ENCODE measurements at places on chromosomes 11 and 22.

DNA sequence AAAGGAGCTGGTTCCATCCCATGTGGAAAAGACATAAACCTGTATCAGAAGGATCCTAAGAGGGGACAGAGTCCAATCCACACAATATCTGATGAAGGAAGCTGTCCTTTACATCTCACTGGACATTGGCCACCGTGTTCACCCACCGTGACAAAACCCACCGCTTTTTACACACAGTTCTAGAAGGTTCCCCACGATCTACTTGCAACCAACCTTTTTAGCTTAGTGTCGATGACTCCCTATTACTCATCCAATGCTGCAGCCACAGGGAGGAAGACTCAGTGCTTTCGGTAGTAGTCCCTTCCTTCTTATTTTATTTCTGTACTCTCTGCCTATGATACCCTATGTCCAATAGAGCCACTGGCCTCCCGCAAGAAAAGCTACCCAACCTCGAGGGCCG is 65.4 kb downstream of the MAPK1 start:
- no peak for DNase-seq

DNA sequence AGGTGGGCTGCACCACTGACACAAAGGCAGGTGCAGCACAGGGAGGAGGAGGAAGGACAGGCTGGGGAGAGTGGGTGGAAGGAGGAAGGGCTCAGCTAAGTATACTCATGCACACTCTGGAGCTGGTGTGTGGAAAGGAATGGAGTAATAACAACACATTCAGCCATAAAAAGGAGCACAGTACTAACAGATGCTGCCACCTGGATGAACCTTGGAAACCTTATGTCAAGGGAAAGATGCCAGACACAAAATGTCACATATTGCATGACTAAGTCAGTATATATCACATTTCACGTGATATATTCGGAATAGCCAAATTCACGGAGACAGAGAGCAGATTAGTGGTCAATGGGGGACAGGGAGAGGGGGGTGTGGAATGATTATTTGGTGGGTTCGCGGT is 389.6 kb upstream of the SYN3 start:
- no peak for DNase-seq

- DNase-seq: no peak
These were observed 24.5 kb upstream of the ALX4 start for GRCh38 chr11:44334356-44335004.

- DNase-seq: no peak
These were observed 737.8 kb downstream of the FAM181B start for GRCh38 chr11:81995889-81996288.

DNA sequence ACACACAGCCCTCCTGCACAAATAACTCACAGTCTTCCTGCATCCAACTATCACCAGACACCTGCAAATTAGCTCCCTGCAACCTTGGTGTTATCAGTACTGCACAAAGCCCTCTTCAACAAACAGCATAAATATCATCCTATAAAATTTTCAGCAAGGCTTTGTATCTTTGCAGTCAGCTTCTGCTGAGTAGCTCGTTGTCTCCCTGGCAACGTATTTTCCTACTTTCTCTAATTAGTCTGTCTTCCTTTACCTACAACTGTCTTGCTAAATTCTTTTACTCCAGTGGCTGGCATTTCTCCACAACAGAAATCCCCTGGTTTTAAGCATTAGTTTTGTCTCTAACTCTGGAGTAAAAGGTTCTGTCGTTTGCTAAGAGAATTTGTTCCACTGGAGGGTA is 3.9 kb downstream of the OR8D4 start:
- DNase-seq: no peak

DNA sequence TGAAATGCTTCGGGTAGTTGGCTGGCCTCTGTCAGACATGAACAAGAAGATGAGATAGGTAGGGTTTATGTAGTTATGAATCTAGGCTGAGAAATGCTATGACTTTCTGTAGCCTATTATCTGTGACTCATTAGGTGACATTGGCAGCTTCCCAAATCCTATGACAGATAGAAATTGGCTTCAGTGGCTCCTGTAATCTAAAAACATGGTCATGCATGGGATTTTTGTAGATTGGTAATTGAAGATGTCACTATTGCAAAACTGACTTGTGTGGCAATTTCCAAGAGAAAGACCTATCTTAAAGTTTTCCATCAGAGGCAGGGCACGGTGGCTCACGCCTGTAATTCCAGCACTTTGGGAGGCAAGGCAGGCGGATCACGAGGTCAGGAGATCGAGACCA is 29.4 kb upstream of the GRIK4 start:
- peak; percentile 76 for DNase-seq

GRCh38 chr22:28911777-28912669 is 28.7 kb downstream of the ZNRF3 start:
- no peak for DNase-seq

- DNase-seq: peak; percentile 15
These were observed 167.6 kb upstream of the SESN3 start for GRCh38 chr11:95398437-95399112.

- no peak for DNase-seq
These were observed 455.8 kb downstream of the TMEM135 start for GRCh38 chr11:87493516-87493915.

- DNase-seq: no peak
These were observed 6.4 kb downstream of the KCTD17 start for GRCh38 chr22:37057796-37058510.

DNA sequence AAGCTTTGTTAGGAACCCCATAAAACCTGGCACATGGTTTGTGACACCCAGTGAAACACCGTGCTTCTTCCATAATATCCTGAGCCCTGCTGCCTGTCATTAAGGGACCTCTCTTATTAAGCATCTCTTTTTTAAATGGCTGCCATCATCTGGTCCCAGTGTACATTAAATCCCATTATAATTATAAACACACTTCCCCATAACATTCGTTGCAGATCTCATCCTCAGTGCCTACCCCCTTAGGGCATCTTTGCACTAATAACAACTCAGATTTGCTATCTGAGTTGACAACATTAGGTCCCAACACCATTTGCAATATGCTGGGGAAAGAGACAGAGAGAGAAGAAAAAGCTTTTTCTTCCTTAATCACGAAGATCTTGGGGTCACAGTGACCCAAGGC is 4.7 kb upstream of the ZBTB16 start:
- DNase-seq: no peak

- no peak for DNase-seq
These were observed 3.8 kb downstream of the PRPF19 start for GRCh38 chr11:60902625-60903024.

- no peak for DNase-seq
These were observed 1.1 kb upstream of the AP2A2 start for GRCh38 chr11:924406-925157.

DNA sequence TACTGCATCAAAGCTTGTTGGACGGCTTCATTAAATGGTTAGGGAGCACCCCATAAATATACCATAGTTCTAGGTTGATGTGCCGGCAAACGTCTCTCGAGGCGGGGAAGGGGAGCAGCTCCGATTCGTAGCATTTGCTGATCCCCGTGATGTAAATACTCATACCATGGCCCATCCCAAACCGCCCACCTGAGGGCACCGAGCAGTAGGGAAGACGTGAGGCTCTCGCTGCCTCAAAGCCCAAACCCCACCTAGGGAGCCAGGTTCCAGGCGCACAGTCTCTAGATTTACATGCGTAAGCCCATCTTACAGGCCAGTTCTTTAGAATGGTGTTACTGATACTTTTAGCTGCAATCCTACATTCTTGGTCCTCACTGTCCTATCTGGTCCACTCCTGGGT is 124.0 kb downstream of the FEZ1 start:
- no peak for DNase-seq

- DNase-seq: no peak
These were observed 33.6 kb downstream of the CYP2R1 start for GRCh38 chr11:14858404-14858803.

- DNase-seq: no peak
These were observed 3.7 kb downstream of the RPL27A start for GRCh38 chr11:8686325-8686724.

- DNase-seq: no peak
These were observed 157.1 kb upstream of the GRK3 start for GRCh38 chr22:25407226-25407858.

GRCh38 chr11:105164208-105164607 is 24.6 kb upstream of the CARD18 start:
- no peak for DNase-seq

DNA sequence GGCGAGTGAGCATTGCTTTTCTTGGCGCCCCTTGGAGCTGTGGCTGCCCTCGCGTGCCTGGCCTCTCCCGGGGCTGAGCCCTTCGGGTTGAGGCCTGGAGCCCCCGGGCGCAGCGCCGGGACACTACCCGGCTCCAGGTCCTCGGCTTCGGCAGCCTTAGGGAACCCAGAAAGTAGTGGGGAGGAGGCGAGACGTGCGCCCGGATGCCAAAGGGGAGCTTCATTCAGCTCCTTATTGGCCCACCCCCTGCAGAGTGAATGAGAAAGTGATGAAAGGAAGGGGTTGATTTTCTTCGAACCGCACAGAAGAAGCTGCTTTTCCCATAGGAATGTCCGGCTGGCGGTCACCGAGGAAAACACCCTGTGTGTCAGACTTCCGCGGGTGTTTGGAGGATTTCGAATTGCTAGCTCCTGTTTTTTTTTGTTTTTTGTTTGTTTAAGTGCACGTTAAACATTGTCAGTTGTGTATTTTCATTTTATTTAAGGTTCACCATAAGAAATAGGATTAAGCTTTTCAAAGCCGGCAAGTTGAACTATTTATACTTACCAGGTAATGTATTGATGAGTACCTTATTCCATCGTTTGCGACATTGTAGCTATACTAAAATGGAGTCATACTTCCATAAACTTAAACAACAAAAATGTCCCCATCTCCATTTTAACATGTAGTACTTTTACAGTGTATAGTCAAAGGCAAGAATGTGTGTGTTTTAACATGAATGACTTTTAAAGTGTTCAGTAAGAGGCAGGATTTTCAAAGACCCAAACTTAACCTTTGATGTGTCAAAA is 841 bp upstream of the EIF4G2 start:
- DNase-seq: peak; percentile 62

DNA sequence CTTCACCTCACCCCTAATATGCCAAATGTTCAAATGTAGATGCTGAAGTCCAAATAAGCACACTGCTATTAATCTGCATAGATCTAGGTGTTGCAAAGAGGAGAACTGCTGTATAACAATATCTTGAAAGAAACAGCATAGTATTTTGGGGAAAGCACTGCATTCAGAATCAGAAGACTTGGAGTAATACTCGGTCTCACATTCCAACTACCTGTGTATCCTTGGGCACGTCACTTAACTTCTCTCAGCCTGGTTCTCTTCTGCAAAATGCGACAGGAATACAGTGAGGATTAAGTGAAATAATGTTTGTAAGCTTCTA is 332 bp upstream of the HMGXB4 start:
- no peak for DNase-seq

GRCh38 chr22:31160328-31160978 is 471 bp downstream of the RNF185 start:
- no peak for DNase-seq

- peak; percentile 70 for DNase-seq
These were observed 78.0 kb upstream of the PPARA start for GRCh38 chr22:46072110-46072881.

DNA sequence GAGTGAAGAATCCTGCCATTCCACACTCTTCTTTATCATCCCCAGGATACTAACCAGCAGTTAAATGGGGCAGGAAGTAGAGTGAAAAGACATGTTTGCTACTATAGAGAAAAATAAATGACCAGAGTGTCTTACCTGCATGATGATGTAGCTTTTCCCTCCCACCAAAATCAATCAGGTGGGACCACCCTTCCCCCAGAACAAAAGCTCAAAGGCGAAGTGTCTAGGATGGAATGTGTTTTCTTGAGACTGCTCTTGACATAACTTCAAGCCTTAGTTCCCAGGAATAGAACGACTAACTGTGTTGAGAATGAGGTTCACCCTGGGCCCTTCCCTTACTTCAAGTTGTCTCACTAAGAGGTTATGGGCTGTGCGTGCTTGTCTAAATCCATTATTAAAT is 339.2 kb upstream of the CCDC90B start:
- DNase-seq: no peak

DNA sequence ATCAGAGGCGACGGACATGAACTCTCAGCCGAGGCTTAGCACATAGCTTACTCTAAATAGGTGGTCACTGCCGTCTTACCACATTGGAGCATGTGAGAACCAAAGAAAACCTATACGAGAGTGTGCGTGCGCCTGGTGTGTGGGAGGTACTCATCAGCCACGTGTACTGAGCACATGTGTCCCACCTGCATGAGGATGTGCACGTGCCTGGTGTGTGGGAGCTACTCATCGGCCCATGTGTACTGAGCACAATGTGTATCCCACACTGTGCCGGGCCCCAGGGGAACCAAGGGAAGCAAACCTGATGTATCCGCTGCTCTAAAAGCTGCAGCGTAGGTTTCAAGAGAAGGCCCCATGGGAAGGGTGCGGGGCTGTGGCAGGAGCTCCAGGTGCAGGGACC is 56.4 kb downstream of the ANO1 start:
- DNase-seq: no peak

GRCh38 chr22:29166180-29166579 is 39.5 kb upstream of the EMID1 start:
- no peak for DNase-seq

GRCh38 chr22:36377022-36377631 is 10.6 kb downstream of the MYH9 start:
- peak; percentile 76 for DNase-seq

DNA sequence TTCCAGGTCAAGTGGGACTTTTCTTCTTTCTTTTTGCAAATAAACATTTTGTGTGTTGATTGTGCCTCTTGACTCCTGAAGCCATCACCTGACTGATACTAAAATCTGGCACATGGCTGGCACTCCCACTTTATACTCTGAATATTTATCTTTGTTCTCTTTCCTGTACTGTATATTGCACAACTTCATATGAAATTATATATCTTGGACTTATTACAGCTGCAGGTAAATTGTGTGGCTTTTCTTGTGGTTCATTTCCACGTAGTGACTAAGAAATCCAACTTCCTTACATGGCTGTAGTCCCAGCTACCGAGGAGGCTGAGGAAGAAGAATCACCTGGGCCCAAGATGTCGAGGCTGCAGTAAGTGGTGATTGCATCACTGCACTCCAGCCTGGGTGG is 23.7 kb upstream of the OR5B12 start:
- no peak for DNase-seq

GRCh38 chr11:130616573-130616972 is 168.1 kb downstream of the ADAMTS15 start:
- no peak for DNase-seq

DNA sequence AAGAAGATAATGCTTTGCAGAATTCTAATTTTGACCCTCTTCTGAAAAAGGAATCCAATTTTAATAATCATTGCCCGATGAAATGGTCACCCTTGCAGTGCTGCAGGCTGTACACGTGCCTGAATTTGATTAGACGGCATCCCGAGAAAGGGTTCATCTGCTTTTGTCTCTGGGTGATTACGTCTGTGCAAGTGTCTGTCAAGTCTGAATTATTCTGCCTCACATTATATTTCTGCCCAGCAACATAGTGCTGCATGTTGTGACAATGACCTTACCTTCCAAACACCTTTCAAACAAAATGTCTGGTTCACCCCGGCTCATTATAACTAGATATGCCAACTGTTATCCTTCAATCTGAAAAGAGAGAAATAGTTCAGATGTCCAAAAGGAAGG is 164.1 kb downstream of the MAML2 start:
- no peak for DNase-seq

GRCh38 chr22:22431271-22432220 is 77.0 kb downstream of the ZNF280B start:
- DNase-seq: peak; percentile 62
